NCI-H510A (cell line): ENCODE measurements at places on chromosomes 6 and 20.

DNA sequence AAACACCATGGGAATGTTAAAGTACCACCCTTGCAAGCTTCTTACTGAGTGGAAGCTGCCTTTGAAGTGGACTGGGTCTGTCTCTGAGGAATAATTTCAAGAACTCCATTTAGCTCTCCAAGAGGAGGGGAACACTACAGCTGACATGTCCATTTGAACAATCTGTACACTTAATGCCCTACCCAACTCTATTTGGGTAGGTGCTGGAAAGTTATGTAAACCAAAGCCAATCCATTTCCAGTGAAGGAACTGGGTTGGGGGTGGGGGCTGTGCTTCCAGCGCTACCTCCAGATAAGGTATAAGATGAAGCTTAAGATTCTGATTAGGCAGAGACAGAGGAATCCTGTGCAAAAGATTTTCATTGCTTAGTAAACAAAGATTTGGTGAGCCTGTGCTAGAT, 122.0 kb downstream of the TCP11 start:
- no peak for DNase-seq

- DNase-seq: no peak
Measured at GRCh38 chr6:163926642-163927041, 512.1 kb downstream of the QKI start.

DNA sequence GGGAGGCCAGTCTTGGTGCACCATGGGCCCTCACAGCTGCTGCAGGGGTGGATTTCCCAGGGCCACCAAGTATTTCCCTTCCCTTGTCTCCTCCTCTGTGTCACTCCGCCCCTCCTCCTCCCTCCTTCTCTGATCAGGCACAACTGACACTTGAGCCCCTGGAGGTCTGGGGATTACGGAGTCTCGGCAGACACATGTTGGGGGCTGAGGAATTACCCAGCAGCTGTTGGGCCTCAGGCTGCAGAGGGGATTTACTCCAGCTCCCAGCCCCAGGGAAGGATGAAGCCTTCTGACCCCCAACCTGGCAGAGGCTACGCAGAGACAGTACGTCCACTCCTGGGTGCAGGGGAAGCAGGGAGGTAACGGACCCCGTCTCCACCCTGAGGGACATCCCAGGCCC, 420.5 kb upstream of the SULF2 start:
- DNase-seq: no peak

DNA sequence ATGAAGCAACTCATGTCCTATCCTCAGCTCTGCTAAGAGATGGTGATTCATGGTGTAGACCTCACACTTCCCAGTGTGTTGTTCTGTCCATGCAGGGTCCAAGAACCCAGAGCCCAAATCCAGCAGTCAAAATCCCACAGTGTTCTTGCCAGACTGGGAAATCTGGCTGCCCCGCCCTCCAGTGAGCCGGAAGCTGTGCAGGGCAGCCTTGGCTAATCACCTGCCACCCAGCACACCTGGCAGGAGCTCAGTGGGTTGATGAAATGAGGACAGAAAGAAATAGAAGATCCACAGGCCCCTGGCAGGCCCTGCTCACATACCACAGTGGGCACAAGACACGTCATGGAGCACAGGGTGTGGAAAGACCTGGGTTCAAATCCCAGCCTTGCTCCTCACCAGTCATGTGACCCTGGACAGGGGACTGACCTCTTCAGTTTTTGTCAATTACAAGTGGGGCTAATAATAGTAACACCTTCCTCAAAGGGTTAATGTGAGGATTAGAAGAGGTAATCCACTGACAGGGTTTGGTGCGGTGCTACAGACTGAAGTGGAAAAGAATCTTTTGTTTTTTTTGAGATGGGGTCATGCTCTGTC, 13.6 kb upstream of the GUCA1A start:
- DNase-seq: no peak

DNA sequence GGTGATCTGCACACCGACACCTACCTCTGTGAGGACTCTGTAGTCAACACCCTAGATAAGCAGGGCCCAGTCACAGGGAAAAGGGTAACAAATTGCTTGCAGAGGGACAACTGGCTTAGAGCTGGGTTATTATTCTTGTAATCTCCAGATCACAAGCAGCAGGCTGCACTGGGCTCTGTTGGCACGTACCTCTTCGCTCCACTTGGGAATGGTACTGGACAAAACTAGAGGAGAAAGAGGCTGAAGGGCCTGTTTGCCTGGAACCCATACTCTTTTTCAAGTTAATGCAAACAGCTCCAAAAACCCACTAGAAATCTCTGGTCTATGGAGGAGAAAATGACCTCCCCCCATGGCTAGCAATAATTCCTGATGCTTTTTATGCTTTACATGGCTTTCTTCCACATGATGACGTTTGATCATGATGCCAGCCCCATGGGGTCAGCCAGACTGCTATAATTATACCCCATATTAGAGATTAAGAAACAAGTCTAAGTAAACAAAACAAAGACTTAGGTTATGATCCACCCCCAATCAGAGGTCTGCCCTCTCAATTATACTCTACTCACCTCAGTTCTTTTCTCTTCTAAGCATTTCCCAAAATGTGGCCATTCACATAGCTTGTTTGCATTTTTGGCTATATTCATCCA, 190.0 kb downstream of the UNC5CL start:
- DNase-seq: no peak

- DNase-seq: no peak
Measured at GRCh38 chr6:9646342-9647070, 768.4 kb downstream of the TFAP2A start.

DNA sequence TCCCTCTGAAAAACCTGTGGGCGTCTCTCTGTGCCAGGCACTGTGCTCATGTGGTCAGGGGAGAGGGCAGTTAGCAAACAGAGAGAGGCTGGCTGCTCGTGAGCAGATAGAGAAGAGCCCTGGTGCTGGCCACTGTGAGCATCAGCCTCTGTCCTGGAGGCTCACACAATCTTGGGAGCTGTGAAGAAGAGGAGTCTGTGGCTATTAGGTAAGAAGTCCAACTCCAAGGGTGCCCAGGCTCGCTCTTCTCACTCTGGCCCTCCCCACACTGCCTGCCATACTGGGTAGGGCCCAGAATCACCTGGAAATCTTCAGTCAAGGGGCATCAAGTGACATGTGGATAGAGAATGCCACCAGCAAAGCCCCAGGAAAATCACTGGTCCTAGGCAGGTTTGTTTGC, 14.1 kb downstream of the SCML4 start:
- DNase-seq: no peak

DNA sequence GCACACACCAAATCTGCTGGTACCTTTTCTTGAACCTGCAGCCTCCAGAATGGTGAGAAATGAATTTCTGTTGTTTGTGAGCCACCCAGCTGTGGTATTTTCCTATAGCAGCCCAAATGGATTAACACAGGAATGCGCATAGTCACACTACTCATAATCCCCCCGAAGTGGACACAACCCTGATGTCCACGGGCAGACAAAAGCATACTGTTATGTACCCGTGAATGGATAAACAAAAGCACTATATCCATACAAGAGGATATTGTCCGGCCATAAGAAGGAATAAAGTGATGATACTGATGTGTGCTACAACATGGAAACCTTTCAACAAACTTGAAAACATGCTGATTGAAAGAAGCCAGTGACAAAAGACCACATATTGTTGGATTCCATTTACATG, 25.1 kb upstream of the RPP40 start:
- no peak for DNase-seq

DNA sequence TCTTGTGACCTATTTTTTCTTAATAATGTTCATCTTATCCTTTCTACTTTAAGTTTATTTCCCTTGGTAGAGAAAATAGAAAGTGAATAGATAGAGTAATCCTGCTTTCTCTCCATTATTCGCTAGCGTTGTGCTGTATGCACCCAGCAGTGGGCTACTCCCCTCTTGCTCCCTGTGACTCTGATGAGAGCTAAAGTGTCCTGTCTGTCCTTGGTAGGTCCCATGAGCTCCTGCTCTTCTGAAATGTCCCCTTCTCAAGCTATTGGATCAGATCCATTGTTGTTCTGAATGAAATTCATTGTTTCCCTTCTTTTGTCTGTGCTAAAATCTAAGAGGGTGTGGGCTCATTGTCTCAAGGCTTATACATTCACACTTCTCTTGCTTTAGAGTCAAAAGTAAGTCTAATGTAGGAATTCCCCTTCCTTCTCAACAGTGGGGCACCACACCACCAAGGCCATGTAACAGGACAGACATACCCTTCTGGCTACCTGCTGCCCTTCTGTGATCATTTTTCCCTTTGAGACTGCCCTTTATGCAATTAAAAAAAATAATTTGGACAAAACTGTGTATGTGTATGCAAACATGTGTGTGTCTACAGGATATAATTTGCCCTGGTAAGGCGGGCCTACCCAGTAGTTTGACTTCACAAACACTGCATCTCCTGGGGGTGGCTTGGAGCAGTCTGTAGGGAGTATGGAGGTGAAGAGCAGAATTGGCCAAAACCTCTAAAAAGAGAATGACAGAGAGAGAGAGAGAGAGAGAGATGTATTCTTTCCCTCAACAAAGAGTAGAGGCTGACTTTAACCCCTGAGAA, 167.0 kb upstream of the MYLIP start:
- DNase-seq: no peak

DNA sequence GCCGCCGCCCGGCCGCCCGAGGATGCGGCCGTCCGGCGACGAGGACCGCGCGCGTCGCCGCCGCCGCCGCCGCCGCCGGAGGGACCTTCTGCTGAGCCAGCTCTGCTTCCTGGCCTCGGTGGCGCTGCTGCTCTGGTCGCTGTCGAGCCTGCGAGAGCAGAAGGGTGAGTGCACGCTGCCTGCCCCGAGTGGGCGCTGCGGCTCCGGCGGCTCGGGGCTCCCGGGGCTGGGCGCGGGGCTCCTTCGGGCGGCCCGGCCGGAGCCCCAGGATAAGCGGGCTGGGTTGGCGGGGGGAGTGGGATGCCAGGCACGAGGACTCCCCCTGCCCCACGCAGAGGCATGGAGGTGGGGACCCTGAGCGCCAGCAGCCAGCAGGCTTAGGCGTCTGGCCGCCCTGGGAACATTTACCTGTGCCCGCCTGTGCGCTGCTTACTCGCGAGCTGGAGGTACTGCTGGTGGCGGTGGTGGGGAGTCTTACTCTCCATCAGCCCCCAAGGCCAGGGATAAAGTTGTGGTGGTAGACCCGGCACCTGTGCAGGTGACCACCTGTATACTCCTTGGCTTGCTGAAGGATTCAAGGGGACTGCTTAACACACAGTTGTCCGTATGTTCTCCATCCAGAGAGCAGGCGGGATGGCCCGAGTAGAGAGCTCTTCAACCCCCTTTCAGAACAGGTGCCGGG, 520 bp downstream of the SLC24A3 start:
- peak; percentile 80 for DNase-seq

- DNase-seq: no peak
Measured at GRCh38 chr6:133240511-133241085, 559 bp upstream of the EYA4 start.

GRCh38 chr6:7954477-7955200, 44.1 kb upstream of the TXNDC5 start:
- no peak for DNase-seq

DNA sequence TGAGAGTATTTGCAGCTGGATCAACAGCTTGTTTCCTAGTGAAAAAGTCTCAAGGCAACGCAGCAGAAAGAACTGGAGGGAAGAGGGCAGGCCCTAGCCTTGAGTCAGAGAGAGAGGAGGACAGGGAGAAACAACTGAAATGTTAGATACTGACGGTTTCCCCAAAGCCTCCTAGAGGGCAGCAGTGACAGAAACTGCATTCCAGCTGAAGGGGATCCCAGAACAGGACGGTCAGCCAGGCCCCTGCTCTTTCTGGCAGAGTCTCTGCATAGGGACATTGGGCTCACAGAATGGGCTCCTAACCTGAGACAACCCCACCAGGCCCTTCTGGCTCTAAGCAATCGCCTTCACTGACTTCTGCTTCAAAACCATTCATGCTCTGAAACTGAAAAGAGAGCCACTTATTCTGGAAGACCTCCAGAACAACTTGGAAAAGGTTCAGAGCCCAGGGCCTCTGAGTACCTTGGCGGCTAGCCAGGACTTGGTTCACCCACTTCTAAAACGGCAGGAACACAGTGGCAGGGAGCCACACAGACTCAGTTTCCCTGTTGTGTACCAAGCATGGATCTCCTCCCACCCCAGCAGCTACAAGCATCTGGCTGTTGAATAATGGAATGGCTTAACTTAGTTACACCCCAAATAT, 72.9 kb downstream of the PSMB1 start:
- DNase-seq: no peak

GRCh38 chr6:139006477-139006876, 18.4 kb upstream of the REPS1 start:
- DNase-seq: no peak

- DNase-seq: no peak
Measured at GRCh38 chr6:11458509-11458908, 79.0 kb upstream of the TMEM170B start.

GRCh38 chr20:10673176-10673841, 490 bp downstream of the JAG1 start:
- peak; percentile 37 for DNase-seq

GRCh38 chr20:17029698-17030097, 197.1 kb upstream of the PCSK2 start:
- no peak for DNase-seq

- DNase-seq: no peak
Measured at GRCh38 chr6:107517274-107517673, 27.4 kb downstream of the SOBP start.

- no peak for DNase-seq
Measured at GRCh38 chr20:37313546-37314091, 24.2 kb downstream of the MANBAL start.

- no peak for DNase-seq
Measured at GRCh38 chr6:74735304-74735703, 470.5 kb downstream of the COL12A1 start.

- no peak for DNase-seq
Measured at GRCh38 chr20:50408526-50409364, 101.4 kb upstream of the PTPN1 start.

- DNase-seq: no peak
Measured at GRCh38 chr6:170032197-170032596, 258.7 kb downstream of the DLL1 start.
